ENCODE measurements at places on chromosomes 2 and 18. TPM values are rescaled to one million over a fixed set of nuclear protein-coding genes. Genes with fewer than 3 reads are reported as not detected.

GRCh38 chr2:232353660-232354059 lies 24.9 kb upstream of the ALPP start:
- no peak for DNase-seq

MYOM1 gene
- 3.9 TPM for total RNA-seq

GRCh38 chr2:124988794-124989193 lies 963.7 kb downstream of the CNTNAP5 start:
- no peak for DNase-seq

DNA sequence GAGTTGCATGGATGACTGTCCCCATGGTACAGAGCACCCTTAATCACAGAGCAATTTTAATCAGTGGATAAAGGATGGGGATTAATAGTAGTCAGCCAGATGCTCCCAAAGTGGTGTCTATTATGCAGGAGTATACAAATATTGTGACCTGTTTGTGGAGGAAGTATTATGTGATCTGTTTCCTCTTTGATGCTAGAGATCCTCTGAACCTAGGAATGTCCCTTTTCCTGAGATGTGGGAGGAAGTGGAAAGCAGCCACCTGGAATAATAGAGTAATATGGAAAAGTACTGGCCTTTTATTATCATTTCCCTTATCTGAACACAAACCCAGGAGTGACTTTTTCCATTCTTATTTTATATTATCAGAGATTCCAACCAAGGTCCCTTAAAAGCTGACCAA lies 94.2 kb upstream of the EFEMP1 start:
- no peak for DNase-seq

DNA sequence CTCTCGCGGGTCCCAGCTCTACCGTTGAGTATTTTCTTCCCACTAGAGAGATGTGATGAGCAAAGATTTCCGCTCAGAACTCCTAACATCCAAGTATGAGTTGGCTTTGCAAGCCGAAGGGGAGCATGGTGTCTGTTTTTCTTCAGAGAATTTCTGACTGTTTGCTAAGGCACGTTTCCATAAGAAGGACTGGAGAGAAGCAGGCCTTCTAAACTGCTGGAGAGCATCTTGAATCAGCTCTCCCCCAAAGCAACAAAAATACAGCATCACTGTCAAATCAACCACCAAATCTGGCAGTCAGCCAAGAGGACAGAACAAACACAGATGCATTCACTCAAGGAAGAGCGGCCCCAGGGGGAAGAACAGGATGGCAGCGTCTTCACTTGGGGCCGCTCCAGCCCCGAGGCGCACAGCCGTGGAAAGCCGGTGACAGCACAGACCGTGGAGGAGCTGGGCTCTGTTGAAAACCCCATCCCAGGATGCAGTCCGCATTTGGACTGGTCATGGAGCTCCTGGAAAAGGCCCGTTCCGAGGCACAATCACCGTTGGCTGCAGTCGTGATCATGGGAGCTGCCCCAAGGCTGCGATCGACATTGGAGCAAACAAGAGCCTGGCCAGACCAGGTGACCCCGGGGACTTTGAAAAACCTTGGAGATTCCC lies 101.4 kb downstream of the NFATC1 start:
- peak; percentile 69 for DNase-seq

DNA sequence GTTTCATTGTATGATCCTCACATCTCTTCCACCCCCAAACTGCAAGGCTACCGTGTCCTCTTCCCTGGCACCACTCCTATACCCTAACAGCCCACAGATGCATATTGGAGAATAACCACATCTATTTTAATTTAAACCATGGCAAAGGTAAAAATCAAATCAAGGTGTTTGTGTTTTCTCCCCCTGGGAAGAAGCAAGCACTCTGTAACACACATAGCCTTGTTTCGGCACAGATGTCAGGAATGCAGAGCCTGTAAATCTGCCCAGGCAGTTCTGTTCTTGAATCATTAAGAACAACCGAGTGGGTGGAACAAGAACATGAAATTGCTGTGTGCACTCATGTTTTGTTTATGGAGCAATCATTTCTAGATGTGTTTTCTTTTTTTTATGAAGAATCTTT lies 6.8 kb upstream of the COX7A2L start:
- DNase-seq = no peak

- DNase-seq = peak; percentile 88
Measured at GRCh38 chr2:71833855-71834560, 313.7 kb downstream of the CYP26B1 start.

DNA sequence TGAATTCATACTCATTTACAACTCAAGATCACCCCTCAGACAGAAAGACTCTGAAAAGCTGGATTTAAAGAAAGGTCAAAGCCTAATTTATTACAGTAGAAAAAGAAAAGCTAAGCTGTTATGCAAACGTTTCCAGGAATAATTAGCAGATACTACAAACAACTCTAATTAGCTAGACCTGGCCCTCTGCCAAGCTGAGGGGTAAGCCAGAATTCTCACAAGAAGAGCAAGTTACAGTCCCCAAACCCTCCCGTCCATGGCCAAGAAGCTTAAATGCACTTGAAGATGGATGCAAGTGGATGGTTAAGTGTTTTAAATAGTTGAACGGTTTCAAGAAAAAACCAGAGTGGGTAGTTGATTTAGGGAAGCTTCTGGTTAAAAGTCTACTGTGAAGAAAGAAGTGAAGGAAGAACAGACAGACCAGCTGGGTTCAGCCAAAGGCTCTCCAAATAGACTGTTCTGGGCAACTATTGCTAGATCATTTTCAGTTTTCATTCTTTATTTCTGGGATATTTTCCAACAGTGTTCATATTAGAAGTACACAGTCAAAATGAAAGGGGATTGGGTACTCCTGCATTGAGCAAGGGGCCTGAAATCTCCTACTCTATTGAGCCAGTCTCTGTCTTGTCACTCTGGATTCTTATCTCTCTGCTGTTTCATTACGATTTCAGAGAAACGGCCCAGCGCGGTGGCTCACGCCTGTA lies 4.8 kb downstream of the LMAN2L start:
- no peak for DNase-seq

DNA sequence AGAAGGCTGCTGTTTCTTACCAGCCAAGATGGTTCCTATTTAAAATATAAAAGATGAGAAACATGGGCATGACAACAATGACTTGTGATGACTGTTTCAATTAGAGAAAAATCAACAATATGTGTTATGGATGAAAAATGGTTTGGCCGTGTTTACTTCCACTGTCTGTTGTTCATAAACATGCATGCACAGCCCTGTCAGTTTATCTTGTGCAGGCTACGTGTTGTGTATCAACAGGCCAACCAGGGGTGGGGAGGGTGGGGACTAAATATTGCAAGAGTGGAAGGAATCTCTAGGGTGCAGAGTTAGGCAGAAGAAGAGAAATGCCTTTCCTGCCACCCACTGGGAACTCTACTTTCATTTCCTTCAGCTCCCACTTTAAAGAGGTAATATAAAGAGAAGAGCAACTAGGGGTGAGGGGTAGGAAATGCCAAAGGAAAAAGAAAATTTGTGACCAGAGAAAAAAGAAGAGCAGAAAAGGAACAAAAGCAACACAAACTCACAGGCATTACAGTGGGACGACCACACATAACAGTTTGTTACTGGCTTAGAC lies 116.8 kb upstream of the MEIS1 start:
- DNase-seq = no peak

CENPA gene
- 0.32 TPM for total RNA-seq

DNA sequence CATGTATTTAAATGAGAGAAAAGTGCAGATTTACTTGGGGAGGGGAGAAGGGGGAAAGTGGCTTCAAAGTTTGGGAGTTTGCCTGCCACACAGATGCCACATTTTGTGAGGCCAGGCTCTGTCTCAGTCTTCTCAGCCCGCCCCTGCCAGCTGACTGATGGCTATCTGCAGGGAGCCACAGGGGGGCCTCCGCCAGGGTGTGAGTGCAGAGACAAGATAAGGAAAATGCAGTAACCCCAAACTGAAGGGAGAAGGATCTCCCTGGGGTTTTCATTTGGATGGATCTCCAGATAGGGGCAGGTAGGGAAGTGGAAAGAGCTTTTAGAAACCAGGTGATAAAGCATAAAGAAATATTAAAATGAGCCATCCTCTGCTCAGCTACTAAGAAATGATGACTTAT lies 128.8 kb downstream of the ZNF521 start:
- no peak for DNase-seq

GRCh38 chr2:111620281-111620680 lies 263.7 kb downstream of the ANAPC1 start:
- no peak for DNase-seq

ARHGAP28 gene
- total RNA-seq = 9.1 TPM

GRCh38 chr2:158120102-158120501 lies 18.4 kb downstream of the UPP2 start:
- DNase-seq = no peak

- no peak for DNase-seq
Measured at GRCh38 chr18:55235094-55235461, 275.8 kb upstream of the CCDC68 start.

DNA sequence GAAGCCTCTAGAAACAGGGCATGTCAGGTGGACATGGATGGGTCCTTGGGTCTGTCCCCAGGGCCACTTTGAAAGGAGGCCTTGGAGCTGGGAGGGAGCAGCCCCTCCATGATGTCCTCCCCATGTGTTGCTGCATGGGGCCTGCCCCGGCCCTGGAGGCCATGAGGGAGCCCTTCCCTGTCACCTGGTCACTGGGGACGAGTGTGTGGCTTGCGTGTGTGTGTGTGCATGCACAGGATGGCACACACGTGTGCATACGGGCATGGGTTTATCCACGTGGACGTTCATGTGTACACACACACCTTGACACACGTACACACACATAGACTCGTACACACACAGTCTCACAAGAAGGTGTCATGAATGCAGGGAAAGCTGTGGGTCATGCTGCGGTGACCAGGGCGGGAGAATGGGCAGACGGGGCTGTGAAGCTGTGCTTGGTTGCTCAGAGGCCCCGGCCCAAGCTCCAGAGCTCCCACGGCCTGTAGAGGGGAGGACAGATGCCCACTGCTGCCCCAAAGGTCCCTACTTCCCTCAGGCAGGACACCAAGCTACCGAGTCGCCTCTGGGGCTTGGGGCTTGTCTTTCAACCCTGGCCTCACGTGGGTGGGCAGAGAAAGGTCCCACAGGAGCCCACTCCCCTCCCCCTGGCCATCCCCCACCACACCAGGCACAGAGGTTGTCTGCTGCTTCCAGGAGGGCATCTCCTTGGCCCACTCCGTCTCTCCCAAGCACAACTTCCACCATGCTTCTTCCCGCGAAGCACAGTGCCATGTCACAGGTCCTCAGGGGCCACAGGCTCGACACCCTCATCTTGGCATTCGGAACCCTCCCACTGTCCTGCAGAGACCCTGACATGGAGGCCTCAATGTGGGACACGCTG lies 42.3 kb upstream of the GPC1 start:
- DNase-seq = peak; percentile 64

SLC20A1 gene
- total RNA-seq = 46.5 TPM

- DNase-seq = no peak
Measured at GRCh38 chr2:66701656-66702055, 266.7 kb downstream of the MEIS1 start.

ABCB11 gene
- total RNA-seq = 0.06 TPM

GLI2 gene
- 4.1 TPM for total RNA-seq

DNA sequence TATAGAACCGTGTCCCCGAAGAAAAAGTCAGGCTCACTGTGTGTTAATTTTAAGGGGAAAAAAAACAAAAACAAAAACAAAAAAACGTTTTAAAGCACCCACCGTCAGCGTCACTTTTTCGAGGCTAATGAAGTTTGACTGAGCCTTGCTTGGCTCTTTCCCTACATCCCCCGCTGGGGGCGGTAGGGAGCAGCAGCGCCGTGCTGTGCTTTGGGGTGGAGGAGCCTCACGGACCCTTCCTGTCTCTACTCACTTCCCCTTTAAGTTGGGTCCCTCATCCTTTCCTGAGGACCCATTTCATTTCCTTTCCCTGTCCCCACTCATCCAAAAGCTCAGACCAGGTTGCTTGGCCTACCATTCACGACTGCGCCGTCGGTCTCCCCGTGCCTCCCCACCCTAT lies 82.8 kb upstream of the RPL31 start:
- DNase-seq = no peak

PTH2R gene
- total RNA-seq = not detected

HIBCH gene
- total RNA-seq = 39.3 TPM

GRCh38 chr18:63262369-63263335 lies 56.9 kb downstream of the BCL2 start:
- DNase-seq = no peak

DNA sequence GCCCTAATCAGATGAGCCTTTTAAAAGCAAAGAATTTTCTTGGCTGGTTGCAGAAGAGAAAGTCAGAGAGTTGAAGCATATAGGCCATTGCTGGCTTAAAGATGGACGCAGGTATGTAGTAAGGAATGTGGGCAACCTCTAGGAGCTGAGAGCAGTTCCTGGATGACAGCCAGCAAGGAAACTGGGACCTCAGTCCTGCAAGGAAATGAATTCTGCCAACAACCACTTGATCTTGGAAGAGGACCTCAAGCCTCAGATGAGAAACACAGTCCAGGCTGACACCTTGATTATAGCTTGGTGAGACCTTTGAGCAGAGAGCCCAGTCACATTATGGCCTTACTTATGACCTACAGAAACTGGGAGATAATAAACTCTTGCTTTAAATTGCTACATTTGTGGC lies 15.7 kb downstream of the PHOSPHO2 start:
- DNase-seq = no peak

- DNase-seq = no peak
Measured at GRCh38 chr18:11284349-11284748, 135.0 kb upstream of the PIEZO2 start.

ZNF397 gene
- total RNA-seq = 21.4 TPM

GALNT3 gene
- total RNA-seq = 1.1 TPM

ASB18 gene
- not detected for total RNA-seq

NUP35 gene
- total RNA-seq = 12.6 TPM

Data from mesenteric fat pad (tissue), 1 donor.